ENCODE measurements at places on chromosomes 6 and 20.

DNA sequence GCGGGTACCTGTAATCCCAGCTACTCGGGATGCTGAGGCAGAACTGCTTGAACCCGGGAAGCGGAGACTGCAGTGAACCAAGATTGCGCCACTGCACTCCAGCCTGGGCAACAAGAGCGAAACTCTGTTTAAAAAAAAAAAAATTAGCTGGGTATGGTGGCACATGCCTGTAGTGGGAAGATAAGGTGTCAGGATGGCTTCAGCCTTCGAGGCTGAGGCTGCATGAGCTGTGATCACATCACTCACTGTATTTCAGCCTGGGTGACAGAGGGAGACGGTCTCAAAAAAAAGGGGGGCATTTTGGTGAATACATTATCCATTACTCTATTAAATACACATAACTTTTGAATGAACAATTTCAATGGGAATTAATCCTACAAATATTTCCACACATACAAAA, 32.4 kb downstream of the SNX3 start:
- DNase-seq = no peak

DNA sequence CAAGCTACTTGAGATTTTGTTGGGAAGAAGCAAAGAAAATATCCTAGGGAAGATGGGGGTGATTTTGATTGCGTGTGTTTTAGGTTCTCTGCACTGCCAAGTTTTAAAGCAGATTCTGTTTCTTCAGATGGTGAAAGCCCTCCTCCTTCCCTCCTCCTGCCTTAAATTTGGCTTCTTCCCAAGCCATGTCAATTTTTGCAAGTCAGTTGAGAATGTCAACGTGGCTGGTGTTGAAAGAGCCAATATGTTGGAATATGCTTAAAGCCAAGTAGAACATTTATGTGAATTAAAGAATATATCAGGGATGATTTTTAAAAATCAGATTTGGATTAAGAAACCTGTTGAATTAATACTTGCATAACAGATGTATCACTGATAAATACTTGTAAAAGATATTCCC, 270.8 kb downstream of the ARID1B start:
- DNase-seq = no peak

- no peak for DNase-seq
Observed at GRCh38 chr20:24425523-24426135, 43.8 kb upstream of the SYNDIG1 start.

DNA sequence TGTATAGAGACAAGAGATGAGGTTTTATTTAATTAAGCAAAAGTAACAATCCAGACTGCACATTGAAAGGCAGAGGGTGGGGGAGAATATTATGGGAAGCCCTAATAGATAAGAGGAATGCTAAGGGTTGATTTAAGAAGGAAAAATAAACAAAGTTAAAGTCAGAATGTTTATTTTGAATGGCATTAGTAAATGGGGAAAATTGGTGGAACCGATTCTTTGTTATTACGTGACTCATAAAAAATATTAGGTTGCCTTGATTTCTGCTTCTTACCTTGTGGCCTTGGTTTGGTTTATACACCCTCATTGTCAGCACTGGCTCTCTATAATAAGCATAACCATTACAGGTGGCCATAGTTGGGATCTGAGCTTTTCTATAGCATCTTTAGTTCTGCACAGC, 674.8 kb upstream of the CITED2 start:
- no peak for DNase-seq

Measured in mesenchymal stem cell (in vitro differentiated cells and primary cell).